ENCODE measurements at places on chromosomes 2 and 18.

GRCh38 chr2:137500599-137500998 is 463.7 kb upstream of the HNMT start:
- no peak for DNase-seq

- no peak for DNase-seq
Measured at GRCh38 chr18:63244607-63245006, 75.0 kb downstream of the BCL2 start.

DNA sequence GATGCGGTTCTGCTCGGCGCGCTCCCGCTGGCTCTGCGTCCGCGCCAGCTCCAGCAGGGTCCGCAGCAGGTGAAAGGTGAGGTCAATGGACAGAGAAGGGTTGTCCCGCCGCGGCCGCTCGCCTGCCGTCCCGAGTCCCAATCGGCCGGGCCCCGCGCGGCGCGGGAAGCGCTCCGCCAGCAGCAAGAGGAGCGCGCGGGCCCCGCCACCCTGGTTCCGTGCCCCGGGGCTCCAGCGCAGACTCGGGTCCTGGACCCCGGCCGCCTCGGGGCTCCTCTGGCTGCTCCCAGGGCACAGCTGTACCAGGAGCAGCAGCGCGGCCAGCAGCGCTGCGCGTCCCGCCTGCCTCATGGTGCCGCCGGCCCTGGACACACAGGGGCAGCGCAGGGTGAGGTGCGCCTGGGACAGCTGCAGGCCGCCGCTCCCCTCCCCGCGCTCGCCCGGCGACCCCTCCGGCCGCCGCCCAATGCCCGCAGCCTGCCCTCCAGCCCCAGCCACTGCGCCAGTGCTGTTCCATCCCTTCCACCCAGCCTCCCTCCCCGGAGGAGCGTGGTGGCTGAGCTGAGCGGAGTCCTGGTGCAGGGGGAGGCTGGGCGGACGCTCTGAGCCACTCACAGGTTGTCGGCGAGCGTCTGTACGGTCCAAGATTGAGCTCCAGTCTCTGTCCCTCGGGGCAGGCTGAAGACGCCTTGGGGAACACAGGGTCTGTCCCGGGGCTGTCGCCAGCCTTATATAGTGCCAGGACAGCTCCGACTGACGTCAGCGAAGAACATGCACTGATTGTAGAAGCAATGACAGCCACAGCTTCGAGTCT is 493 bp downstream of the UCN start:
- DNase-seq: no peak

- no peak for DNase-seq
Measured at GRCh38 chr2:206452242-206452641, 8.9 kb downstream of the ADAM23 start.

- no peak for DNase-seq
Measured at GRCh38 chr2:180607514-180608049, 372.8 kb upstream of the UBE2E3 start.

DNA sequence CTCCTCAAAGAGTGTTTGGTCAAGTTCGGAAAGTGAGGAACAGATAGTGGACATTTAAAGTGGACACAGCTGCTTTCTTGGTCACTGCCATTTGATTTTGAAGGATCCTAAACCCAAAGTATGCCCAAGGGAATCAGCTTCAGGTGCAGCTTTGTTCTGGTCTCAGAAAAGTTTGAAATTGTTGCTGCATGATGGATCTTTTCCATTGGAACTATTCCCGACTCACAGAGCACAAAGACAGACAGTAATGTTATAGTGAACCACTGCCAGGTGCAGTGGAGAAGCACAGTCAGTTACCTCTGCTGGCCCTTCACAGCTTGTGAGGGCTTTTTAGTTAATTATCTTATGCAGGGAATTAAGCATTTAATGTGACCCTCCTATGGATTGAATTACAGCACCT is 301.7 kb downstream of the PHLPP1 start:
- no peak for DNase-seq

- DNase-seq: no peak
Measured at GRCh38 chr2:164028814-164029534, 293.2 kb upstream of the FIGN start.

- DNase-seq: no peak
Measured at GRCh38 chr2:53475321-53475720, 292.3 kb upstream of the CHAC2 start.
